ENCODE measurements at places on chromosomes 13 and 19. TPM values are rescaled to one million over a fixed set of nuclear protein-coding genes. Genes with fewer than 3 reads are reported as not detected.

Gene RASAL3
- not detected for total RNA-seq

Gene KLK7
- total RNA-seq: not detected

Gene IGFL4
- not detected for total RNA-seq

Gene NUFIP1
- total RNA-seq: 4.1 TPM

Gene CKM
- total RNA-seq: not detected

All from A375 (cell line).